Bronchus fibroblast of lung (primary cell): ENCODE measurements at places on chromosomes 7 and 10. TPM values are rescaled to one million over a fixed set of nuclear protein-coding genes. Genes with fewer than 3 reads are reported as not detected.

GLI3 gene
- total RNA-seq: 2.9 and 3.3 TPM in 2 replicates

FEZF1 gene
- not detected in 2 replicates for total RNA-seq

LIPK gene
- not detected in 2 replicates for total RNA-seq

GPR146 gene
- 0.15 TPM in 1 of 2 replicates, not detected in the other for total RNA-seq

CAMK2B gene
- total RNA-seq: not detected in 2 replicates

LAMB1 gene
- 101 and 103 TPM in 2 replicates for total RNA-seq

AGR2 gene
- 0.74 TPM in 1 of 2 replicates, not detected in the other for total RNA-seq

SUN1 gene
- 99.0 and 124 TPM in 2 replicates for total RNA-seq

PGAM2 gene
- 0.15 TPM in 1 of 2 replicates, not detected in the other for total RNA-seq

CPEB3 gene
- 0.17 and 0.30 TPM in 2 replicates for total RNA-seq

PAX2 gene
- not detected in 2 replicates for total RNA-seq

CFAP43 gene
- total RNA-seq: under 0.01 TPM in 1 of 2 replicates, not detected in the other

SKAP2 gene
- total RNA-seq: 14.4 and 24.4 TPM in 2 replicates

CYP3A4 gene
- not detected in 2 replicates for total RNA-seq

CRTAC1 gene
- not detected in 2 replicates for total RNA-seq

KIAA1549 gene
- 0.67 and 1.0 TPM in 2 replicates for total RNA-seq

SPDYE2B gene
- total RNA-seq: not detected in 2 replicates
